Activated T-cell treated with anti-CD3 and anti-CD28 coated beads, Interleukin-2, amount 50 U/mL, for 72 hours (primary cell): ENCODE measurements at places on chromosomes 4 and X. TPM values are rescaled to one million over a fixed set of nuclear protein-coding genes. Genes with fewer than 3 reads are reported as not detected.

The TBC1D19 gene
- 7.9 TPM for total RNA-seq

The PRRG3 gene
- not detected for total RNA-seq

The NXF2 gene
- not detected for total RNA-seq

DNA sequence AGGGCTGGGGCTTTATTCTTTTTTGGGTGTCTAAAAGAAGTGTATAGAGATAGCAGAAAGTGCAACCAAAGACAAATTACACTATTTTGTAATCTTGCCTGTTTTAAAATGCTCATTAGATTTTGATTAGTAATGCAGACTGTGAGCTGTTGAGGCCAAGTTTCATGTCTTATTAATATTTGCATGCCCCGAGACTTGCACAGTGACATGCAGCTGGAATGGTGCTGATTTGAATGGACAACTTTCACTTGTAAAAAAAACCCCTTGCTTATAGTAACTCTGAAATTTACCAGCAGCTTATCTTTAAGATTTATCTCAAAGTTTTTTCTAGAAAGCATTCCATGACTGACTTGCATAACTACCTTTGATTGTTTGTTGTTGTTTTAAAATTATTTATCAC is 835.1 kb upstream of the IGFBP7 start:
- H3K27ac ChIP-seq: no peak overlapping the region
- no peaks in the 10 kb centered on the region for H3K36me3 ChIP-seq
- no peak overlapping the region for H3K4me3 ChIP-seq
- no peak for DNase-seq
- no peaks in the 10 kb centered on the region for H3K4me1 ChIP-seq

- H3K4me1 ChIP-seq: no peaks in the 10 kb centered on the region
- H3K27ac ChIP-seq: no peak overlapping the region
- H3K4me3 ChIP-seq: no peak overlapping the region
- no peaks in the 10 kb centered on the region for H3K36me3 ChIP-seq
Measured at GRCh38 chr4:85644061-85644460, 169.1 kb downstream of the ARHGAP24 start.

The NALF2 gene
- total RNA-seq: 0.31 TPM

DNA sequence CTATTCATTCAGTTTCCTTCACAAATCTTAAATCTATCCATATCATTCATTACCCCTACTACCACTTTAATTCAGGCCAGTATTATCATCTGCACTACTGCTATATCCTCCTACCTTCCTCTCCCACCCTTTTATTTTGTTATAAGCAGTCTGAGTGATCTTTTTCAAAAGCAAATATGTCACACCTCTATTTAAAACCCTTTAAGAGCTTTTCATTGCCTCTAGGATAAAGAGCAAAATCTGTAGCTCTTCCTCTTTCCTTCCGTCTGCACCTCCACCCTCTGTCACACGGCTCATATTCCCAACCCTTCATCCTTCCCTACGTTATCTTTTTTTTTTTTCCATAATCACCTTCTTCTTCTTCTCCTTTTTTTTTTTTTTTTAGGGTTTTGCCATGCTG is 60.3 kb upstream of the SMIM10 start:
- H3K27me3 ChIP-seq: peaks cover 44% of the 10 kb centered on the region
- no peak overlapping the region for H3K27ac ChIP-seq
- no peaks in the 10 kb centered on the region for H3K4me1 ChIP-seq
- H3K36me3 ChIP-seq: no peaks in the 10 kb centered on the region

DNA sequence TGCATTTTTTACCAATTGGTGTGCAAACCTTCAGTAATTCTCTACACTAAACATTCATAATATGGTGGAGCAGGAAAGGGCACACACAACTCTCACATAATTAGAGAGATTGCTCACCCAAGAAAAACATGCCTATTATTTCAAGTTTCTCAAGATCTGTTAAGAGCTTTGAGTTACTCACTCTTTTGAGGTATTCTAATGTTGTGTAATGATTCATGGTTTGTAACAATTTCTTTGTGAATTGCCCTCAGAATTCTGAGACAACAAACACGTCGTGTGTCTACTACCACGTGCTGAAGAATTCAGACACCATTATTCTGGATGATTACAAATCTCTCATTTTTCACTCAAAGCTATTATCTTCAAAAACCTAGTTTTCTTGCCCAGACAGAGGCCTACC is 82.8 kb downstream of the PDGFC start:
- H3K27ac ChIP-seq: no peak overlapping the region
- no peaks in the 10 kb centered on the region for H3K27me3 ChIP-seq
- no peak overlapping the region for H3K4me3 ChIP-seq
- DNase-seq: no peak

DNA sequence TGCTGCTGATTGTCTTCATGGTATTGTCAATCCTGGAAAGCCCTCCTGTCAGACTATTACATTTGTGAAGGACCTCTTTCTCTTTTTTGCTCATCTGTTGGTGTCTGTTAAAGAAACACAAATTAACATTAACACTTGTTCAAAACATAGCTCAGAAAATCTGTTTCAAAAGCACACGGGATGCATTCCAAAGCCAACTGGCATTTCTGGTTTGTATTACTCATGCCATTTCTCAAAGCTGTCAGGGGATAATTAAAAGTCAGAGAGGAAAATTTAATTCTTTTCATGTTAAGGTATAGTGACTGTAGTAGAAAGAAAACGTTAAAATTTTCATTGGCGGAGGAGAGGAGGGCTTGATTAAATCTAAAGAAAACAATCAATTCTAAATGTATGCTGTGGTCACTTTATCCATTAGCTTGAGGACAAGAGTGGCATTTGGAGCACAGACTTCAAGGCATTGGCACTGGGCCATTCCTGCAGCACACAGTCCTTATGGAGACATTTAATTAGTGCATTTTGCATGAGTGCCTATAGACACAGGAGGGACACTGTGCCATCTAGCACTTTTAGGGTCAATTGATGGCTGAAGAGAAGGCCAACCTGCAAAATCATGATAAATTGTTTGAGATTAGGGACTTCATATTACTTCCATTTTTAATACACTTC is 21.2 kb upstream of the GLRA2 start:
- H3K4me3 ChIP-seq: no peak overlapping the region
- H3K27ac ChIP-seq: no peak overlapping the region
- H3K36me3 ChIP-seq: no peaks in the 10 kb centered on the region
- no peak for DNase-seq
- peaks cover 5% of the 10 kb centered on the region for H3K4me1 ChIP-seq

GRCh38 chr4:156137679-156138473 is 184.2 kb upstream of the CTSO start:
- no peaks in the 10 kb centered on the region for H3K4me1 ChIP-seq
- no peak for DNase-seq
- no peaks in the 10 kb centered on the region for H3K27me3 ChIP-seq
- no peak overlapping the region for H3K4me3 ChIP-seq
- no peak overlapping the region for H3K27ac ChIP-seq
- H3K36me3 ChIP-seq: no peaks in the 10 kb centered on the region

- peaks cover 19% of the 10 kb centered on the region for H3K27me3 ChIP-seq
- no peaks in the 10 kb centered on the region for H3K4me1 ChIP-seq
- DNase-seq: no peak
- no peak overlapping the region for H3K27ac ChIP-seq
Measured at GRCh38 chr4:2981256-2981819, 18.0 kb downstream of the GRK4 start.

DNA sequence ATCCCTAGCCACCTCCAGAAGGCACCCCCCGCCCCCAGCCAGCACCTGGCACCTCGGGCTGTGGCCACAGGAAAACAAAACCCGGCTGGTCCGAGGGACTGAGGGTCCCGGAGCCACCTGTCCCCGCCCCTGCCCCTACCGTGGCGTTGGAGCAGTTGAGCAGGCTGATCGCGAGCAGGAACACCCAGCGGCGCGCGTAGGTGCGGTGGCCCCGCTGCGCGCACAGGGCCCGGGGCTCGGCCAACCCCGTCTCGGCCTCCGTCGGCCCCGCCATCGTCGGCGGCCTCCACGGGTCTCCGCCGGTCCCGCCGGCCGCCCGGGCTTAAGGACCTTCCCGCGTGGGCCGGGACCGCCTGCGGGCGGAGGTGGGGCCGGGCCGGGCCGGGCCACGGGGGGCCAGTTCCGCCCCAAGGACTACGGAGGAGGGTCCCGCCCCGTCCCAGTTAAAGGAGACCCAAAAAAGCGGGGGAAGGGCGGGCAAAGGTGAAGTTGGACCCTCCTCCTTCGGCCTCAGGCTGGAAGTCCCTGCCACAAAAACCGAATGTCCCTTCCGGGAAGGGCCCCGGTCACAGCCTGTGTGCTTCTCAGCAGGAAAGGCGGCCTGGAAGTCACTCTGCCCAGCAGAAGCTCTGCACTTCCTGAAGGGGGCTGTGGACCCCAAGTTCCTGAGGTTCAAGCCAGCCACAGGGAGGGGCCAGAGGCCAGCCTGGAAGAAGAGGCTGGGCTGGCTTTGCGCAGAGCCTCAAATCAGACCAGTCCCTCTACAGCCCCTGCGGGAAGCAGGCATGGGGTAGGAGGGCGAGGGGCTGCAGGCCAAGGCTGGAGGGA is at the start of gene SLC49A3:
SLC49A3 (minus strand) TSS at position 298 of the 828 bp plus-strand sequence; CDS start at position 274, 24 bp downstream.
- DNase-seq: no peak
- no peak within 1 kb of the TSS for H3K4me3 ChIP-seq
- H3K27ac ChIP-seq: no peak within 1 kb of the TSS
- no peaks in the 10 kb centered on the region for H3K4me1 ChIP-seq
- H3K36me3 ChIP-seq: no peaks in the 10 kb centered on the region
